ENCODE measurements at places on chromosomes 6 and 20.

DNA sequence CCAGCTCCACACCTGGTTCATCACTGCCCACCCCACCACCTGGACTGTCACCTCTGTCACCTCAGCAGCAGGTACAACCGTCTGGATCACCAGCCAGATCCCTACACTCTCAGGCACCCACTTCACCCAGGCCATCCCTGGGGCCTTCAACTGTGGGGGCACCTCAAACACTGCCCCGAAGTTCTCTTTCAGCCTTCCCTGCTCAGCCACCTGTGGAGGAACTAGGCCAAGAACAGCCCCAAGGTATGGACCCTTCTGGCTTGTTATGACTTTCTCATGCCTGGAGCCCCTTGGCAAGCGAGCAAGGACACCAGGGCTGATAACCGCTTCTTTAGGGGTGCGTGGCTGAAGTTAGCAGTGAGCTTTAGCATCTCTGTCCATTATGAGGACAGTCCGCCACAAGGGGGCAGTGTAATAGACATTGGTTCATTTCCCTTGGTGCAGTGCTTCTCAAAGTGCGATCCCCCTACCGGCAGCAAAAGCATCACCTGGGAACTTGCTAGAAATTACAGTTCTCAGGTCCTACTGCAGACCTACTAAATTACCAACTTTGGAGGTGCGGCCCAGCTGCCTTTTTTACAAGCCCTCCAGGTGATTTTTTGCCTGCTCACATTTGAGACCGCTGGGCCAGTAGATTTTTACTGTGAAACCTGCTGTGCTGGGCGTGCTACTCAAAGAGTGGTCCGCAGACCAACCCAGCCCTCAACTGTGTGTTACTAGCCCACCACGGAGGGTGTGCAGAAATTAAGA lies 32.5 kb downstream of the PNPLA1 start:
- peak; percentile 75 for DNase-seq

DNA sequence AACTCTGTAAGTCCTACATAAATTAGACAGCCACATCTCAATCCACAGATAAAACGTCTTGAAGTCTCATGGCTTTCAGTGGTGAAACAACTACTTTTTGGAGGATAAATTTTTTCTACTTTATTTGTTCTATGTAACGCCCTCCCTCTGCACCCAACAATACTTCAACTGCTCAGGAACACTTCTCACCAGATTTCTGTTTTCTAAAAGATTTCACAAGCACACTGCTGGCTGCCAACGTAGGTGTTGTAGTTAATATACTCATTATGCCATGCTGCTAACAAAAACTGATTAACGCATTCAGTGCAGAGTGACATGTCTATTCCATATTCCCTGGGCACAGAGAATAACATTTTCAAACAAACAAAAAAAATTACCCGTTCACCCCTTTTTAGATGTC lies 10.2 kb downstream of the USP49 start:
- no peak for DNase-seq

- DNase-seq, result no peak
Measured at GRCh38 chr20:219290-220115, 7.6 kb upstream of the DEFB129 start.

DNA sequence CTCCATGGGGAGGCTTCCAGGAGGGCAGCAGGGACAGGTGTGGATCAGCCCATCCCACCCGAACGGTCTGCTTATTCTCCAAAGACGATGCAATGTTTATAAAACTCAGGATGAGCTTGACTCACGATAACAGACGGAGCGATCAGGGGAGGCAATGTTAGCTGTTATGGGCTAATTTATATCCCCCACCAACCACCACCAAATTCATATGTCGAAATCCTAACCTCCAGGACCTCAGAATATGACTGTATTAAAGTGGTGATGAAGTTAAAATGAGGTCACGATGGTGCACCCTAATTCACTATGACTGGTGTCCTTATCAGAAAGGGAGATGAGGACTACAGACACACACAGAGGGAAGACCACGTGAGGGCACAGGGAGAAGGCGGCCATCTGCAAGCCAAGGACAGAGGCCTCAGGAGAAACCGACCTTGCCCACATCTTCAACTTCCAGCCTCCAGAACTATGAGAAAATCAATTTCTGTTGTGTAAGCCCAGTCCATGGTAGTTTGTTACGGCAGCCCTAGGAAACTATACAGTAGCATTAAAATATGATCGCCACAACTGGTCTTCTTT lies 7.0 kb downstream of the ADTRP start:
- DNase-seq, result peak; percentile 56

DNA sequence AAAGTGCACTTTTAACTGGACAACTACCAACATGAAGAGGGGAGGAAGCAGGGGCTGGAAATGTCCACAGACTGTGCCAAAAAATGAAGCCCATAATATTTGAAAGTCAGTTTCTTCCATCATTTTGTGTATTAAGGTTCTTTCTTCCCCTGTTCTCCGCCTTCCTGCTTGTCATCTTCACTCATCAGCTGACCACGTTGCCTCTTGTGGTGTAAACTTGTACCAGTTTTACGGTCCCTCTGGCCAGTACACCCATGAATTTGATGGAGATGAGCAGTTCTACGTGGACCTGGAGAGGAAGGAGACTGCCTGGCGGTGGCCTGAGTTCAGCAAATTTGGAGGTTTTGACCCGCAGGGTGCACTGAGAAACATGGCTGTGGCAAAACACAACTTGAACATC lies 3.9 kb downstream of the HLA-DQA1 start:
- DNase-seq, result no peak

DNA sequence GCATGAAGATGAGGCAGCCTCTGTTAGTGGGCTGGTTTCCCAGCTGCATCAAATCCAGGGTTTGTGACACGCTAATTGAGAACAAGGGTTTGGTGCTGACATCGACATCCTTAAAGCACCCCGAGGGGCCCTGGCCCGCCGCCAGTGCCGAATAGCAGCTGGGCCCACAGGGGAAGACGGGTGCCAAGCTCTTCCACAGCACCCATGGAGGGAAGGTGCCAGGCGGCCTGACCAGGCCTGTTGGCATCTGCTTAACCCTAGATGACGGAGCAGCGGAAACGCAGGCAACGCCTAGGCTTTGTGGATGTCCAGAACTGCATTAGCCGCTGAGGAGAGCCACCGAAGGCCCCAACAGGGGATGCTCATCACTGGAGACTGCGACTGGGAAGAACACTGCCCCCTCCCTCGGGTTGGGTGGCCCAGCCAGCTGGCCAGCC lies 16.0 kb downstream of the UQCC2 start:
- DNase-seq, result no peak

Data from inflammatory macrophage treated with lipopolysaccharide for 1 hour (primary cell).